ENCODE measurements at places on chromosomes 5 and 9. TPM values are rescaled to one million over a fixed set of nuclear protein-coding genes. Genes with fewer than 3 reads are reported as not detected.

Gene OLFM1
- 33.7 TPM for total RNA-seq

GRCh38 chr9:100445161-100445902 is 18.4 kb downstream of the MSANTD3 start:
- DNase-seq: no peak

DNA sequence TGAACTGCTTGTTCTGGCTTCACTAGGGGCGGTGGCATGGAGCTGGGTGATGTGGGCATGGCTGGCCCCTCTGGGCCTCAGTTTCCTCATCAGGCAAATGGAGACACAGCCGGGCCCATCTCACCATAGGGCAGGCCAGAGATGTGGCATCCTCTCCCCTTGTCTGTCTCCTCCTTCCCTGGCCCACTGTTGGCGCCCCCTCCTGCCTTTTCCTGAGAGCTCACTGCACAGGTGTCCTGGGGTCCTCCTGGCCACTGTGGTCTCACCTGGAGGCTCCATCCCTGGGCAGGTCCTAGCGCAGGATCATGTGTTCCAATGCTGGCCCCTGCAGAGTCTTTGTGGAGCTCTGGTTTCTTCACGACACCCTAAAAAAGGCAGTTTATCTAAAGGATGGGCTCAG is 53.5 kb downstream of the NEK6 start:
- no peak for DNase-seq

GRCh38 chr9:38026840-38027527 is 42.0 kb downstream of the SHB start:
- no peak for DNase-seq

- no peak for DNase-seq
Observed at GRCh38 chr5:149294872-149295829, 23.5 kb downstream of the AFAP1L1 start.

DNA sequence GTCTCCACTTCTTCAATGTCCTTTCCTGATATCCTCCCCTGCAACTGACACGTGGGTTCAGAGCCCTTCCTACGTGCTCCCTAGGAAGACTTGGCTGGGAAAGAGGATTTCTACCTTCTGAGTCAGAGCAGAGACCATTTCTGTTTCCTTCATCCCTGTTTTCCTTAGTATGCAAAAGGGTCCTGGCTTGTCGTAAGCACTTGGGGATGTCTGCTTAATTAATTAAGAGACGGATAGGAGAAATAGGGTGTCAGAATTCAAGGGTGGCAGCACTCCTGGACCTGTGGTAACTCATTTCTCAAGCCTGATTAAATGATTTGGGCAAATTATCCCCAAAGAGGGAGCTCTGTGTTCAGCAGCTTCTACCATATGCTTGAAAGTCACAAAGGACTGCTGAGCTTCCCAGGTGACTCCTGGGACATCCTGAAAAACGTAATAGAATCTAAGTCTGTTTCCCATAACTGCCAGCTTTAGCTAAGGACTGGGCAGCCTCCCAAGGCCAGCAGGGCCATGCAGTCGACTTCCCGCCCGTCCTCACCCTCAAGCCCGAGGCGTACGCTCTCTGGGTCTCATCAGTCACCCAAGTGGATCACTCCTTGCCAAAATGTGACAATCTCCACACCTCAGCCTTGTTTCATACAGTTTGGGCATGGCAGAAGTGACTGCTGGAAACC is 20.5 kb downstream of the ABCA1 start:
- DNase-seq: no peak

GRCh38 chr9:13189362-13189761 is 90.1 kb downstream of the MPDZ start:
- no peak for DNase-seq

Gene ARL14EPL
- not detected for total RNA-seq

DNA sequence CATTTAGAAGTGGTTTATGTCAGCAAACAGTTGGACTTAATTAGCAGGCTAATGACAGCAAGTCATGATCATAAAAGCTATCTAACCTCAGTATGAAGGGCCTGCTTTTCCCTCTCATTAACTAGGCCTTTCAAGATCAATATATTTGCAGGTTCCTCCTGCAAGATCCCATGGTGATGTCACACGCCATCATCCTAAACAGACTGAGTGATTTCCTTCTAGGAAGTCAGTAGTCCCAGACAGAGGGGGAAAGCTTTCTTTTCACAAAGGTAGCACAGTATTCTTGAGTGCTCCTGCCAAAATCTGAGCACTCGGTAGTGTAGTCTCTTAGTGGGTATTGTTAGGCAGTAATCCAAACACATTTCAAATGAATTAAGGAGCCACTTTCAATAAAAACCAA is 52.5 kb downstream of the UIMC1 start:
- DNase-seq: no peak

GRCh38 chr5:40734986-40735385 is 20.8 kb downstream of the TTC33 start:
- no peak for DNase-seq

DNA sequence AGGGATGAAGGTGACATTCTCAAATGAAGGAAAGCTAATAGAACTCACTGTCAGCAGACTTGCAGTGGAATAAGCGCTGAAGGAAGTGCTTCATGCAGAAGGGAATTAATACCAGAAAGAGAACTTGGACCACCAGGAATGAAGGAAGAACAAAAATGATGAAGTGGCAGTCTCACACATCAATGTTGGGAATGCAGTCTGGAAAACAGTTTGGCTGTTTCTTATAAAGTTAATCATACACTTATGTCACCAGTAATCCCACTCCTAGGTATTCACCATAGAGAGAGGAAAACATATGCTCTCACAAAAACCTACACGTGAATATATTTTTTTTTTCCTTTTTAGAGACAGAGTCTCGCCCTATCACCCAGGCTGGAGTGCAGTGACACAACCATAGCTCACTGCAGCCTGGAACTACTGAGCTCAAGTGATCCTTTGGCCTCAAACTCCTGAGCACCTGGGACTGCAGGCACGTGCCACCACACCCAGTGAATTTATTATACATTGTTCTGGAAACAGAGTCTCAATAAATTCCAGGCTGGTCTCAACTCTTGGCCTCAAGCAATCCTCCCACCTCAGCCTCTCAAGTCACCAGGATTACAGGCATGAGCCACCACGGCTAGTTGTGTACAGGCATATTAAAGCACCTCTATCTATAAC is 81.2 kb downstream of the ROR2 start:
- no peak for DNase-seq

DNA sequence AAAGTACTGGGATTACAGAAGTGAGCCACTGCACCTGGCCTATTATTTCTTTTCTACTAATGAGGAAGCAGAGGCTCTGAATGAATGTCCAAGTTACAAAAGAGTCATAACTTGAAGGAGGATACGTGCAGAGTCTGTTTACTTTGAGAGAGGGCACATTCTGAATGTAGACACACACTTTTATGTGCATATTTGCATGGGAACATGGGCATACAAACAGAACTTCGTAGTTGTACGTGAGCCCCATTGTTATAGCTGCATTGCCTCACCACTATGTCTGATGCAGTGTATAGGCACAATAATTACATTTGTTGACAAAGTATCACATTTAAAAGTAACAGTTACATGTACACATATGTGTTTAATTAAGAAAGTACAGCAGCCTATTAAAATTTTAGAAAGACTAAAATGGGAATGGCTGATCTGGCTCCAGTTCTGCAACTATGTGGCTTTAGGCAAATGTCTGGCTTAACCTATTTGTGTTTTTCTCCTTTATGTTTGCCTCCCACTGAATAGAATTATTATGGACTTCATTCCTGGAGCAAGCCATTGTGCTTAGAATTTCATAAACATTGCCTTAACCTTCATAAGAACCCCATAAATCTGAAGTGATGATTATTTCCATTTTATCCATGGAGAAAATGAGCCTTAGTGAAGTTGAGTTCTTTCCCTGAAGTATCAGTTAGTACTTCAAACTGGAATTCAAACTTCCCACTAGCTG is 3.0 kb upstream of the DPYSL3 start:
- no peak for DNase-seq

GRCh38 chr5:54211912-54212311 is 98.5 kb downstream of the ARL15 start:
- no peak for DNase-seq

GRCh38 chr5:131587541-131587940 is 47.5 kb downstream of the RAPGEF6 start:
- DNase-seq: no peak

DNA sequence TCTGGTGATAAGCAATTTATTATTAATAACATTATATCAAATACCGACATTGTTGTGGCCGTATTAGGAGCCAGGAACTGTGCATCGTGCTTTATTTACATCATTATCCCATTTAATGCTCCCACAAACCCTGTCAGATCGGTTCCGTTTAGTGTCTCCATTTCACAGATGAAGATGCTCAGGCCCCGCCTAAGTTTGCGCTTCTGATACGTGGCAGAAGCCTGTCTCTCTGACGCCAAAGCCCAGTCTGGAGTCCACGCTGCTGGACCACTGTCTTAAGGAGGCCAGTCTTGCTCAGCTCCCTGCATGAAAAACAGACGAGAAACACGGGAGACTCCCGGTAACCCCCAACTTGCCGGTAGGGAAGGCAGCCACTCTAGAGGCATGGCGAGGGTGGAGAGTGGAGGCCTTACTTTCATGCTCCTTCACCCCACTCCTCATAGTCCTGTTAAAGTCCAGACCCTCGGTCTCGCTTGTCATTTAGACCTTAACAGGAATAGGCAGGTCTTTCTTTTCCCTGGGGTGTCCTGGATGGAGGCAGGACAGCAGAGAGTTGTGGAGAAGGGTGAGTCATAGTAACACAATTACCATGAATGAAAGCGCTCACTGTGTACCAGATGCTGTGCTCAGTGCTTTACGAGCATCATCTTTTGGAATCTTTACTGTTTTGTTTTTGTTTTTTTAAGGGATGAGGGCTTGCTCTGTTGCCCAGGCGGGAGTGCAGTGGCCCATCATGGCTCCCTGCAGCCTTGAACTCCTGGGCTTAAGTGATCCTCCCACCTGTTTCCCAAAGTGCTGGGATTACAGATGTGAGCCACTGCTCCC is 872 bp downstream of the TXNDC15 start:
- DNase-seq: peak; percentile 66

Data from kidney (tissue), 22 donors.